ENCODE measurements at places on chromosomes 3 and 15.

DNA sequence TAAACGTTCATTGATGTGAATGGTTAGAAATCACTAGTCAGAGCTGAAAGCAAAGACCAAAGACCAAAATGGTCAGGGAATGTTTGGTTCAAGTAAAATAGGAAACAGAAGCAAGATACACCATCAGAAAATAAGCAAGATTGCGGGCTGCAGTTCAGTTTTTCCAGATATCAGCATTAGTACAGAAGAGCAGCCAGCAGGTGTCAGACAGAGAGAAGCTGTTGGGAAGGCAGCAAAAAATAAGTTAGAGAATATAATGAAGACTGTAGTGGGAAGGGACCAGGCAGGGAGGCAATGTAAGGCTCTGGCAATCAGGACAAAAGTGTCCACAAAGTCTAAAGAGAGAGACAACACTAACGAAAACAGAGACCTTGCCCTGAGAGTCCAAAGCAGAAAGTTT, 639.4 kb upstream of the NAALADL2 start:
- no peak for DNase-seq

DNA sequence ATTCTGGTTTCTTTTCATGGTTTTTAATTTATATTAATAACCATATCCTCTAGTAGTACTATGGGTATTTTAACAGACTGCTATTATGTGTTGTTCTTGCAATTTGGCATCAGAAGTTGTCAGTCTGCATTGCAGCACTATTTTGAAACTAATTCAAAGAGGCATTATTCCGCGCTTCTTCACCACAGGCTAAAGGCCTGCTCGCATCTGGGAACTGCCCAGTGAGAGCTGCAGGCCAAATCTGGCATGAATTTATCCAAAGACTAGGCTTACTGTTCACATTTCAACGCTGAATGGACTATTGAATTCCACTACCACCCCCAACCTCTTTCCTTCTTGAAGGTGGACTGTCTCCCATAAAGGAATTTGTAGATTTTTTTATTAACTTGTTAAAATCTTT, 310.4 kb upstream of the NR2F2 start:
- DNase-seq, result no peak

DNA sequence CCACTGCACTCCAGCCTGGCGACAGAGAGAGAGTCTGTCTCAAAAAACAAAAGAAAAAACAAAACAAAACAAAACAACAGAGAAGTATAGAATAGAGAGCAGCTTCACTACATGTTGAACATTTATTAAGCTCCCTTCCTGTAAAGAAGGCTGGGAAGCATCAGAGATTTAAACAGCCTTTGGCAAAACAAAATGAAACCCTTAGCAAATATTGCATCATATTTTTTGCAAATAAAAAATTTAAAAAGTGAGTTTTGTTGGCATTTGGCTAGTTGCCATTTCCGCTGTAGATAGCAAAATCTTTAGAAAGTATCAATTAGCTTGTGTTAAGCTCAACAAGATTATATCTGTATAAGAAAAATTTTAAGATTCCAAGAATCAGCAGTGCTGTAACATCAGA, 151.2 kb downstream of the SERPINI1 start:
- DNase-seq, result no peak

GRCh38 chr3:141385406-141386125, 17.3 kb downstream of the ZBTB38 start:
- DNase-seq, result no peak

GRCh38 chr3:43650345-43650744, 28.5 kb upstream of the ANO10 start:
- DNase-seq, result no peak

GRCh38 chr3:52498137-52499054, 3.3 kb downstream of the STAB1 start:
- DNase-seq, result no peak

DNA sequence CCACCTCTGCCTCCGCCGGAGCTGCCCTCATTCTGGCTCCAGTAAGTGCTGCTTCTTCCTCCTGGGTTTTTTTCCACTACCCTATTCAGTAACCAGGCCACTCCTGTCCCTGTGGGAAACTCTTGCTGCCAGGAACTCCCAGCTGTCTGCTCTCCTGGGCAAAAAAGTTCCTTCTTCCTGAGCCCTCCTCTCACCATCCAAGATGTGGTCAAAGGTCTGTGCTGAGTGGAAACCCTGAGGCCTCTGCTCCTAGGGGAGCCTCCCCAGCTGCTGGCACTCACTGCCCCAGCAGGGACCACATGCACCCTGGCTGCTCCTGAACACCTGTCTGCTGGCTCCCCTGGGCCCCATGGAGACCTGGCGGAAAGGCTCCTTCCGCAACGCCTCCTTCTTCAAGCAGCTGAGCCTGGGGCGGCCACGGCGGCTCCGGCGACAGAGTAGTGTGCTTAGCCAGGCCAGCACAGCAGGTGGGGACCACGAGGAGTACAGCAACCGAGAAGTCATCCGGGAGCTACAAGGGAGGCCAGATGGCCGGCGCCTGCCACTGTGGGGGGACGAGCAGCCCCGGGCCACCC, 454 bp downstream of the C15orf62 start:
- DNase-seq, result no peak

DNA sequence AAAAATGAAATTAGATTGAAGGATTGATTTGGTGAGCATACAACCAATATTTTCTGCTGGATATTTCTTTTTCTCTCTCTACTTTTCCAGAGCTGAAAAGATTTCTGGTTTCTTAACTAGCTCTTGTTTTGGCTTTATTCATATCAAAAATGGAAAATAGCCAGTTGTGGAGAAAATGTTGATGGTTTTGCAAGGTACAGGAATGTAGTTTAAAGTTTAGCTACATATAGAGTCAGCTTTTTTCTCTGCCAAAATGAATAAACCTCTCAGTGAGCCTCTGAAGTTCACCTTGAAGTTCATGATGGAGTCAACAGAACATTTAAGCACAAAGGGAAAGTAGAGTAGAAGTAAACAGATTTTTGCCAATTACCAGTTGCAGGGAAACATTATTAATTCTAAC, 720.5 kb upstream of the ALCAM start:
- no peak for DNase-seq

GRCh38 chr3:100384733-100385525, 16.0 kb downstream of the TOMM70 start:
- DNase-seq, result no peak

DNA sequence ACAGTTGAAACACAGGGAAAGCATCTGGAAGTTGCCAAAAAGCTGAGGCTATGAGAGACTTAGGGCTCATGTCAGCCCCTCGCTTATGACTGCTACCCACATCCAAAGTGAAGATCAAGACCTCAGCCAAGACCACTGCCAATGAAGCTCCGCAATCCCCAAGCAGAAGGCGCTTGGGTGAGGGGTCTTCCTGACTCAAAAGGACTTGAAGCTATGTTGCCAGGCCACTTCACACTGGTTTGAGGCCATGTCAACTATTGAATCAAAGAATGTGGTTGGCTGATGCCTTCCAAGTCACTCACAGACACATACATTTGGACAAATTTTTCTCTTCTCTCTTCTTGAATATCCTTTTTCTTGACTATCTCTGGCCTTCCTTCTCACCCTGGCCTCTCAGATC, 928 bp upstream of the CCR4 start:
- no peak for DNase-seq

DNA sequence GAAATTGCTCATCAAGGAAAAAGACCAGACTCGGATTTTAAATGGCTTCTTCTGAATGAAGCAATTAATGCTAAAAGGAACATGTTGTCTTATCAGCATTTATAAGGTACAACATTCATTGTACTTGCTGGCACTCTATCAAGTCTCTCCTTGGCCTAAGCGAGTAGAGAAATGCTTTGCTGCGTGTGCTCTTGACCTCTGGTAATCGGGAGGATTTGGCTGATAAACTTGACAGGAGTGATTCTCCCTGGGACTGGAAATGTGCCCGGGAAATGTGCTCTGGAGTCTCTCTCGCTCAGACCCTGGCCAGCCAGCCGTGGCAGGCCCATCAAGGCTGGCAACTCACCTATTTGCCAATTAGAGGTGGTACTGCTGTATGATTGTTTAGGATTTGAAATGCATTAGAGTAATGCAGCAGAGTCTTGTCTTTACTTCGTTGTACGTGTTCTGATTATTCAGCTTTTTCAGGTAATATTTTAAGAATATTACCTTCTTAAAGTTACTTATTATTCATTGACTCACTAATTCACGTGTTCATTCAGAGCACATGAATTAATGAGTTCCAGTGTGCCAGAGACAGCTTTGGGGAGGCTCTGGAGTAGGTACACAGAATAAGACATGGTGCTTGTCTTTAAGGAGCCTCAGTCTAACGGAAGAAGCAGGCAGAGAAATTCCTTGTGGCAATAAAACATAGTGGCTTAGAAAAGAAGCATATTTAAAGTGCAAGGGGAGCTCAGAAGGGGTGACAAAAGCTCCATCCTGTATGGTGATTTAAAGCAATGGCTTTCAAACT, 48.0 kb upstream of the TPRG1 start:
- no peak for DNase-seq

DNA sequence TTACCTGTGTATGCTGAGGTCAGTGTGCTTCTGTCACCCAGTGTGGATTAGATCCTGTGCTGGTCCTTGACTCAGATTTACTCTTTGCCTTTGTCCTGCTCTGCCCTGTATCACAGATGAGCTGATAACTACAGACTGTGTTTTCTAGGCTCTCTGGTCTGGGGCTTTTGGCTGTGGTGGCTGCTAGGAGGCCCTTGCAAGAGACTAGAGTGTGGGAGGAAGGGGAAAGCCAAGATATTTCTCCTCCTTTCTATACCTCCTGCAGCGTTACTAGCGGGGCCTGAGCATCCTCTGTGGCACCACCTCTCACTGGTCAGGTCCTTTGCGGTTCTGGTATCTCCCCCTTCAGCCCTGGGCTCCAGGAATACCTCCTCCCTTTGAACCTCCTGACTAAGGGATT, 282.3 kb upstream of the TBC1D5 start:
- no peak for DNase-seq

DNA sequence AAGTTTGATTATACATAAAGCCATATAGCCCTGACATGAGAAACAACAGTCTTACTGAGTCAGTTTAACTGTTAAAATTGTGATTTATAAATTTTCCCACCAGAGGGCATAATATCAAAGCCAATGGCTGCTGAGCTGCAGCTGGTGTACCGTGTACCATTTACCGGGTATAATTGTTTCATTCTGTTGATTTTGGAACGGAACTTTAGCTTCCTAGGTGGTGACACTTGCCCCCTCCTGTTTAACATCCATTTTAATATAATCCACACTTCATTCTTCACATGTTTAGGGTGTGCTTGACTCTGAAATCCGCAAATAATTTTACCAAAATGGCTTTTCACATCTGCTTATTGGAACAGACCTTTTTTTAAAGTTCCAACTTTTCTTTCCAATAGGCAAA, 72.8 kb downstream of the SLC9A9 start:
- DNase-seq, result no peak

Measured in left hindlimb (tissue), 1 donor.